GM04503 (cell line): ENCODE measurements at places on chromosomes 11 and 22.

DNA sequence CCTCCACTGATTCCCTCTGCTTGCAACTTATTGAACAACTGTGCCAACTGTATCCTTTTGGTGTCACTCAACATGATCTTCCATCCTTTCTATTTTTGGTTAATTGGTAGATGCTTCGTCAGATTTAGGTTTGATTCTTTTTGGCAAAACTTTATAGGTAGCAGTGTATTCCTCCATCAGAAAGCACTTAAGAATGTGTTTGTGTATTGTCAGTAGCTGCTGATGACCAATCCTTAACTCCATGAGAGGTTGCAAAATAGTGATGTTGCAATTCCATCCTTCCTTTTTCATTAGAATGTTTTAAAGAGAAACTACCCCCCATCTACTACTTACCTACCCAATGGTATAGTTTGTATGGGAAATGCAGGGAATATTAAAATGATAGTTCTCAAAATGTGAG lies 22.1 kb downstream of the FAM76B start:
- DNase-seq: peak; percentile 37

DNA sequence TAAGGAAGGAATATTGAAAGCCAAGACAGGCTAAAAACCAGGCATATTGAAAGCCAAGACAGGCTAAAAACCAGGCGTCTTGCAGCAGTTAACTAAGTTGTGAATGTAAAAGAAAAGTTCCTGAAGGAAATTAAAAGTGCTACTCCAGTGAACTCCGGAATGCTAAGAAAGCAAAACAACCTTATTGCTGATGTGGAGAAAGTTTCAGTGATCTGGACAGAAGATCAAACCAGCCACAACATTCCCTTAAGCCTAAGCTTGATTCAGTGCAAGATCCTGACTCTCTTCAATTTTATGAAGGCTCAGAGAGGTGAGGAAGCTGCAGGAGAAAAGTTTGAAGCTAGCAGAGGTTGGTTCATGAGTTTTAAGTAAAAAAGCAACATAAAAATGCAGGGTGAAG lies 51.4 kb downstream of the PACS1 start:
- DNase-seq: no peak

GRCh38 chr11:24531528-24531927 lies 34.7 kb downstream of the LUZP2 start:
- peak; percentile 4 for DNase-seq

DNA sequence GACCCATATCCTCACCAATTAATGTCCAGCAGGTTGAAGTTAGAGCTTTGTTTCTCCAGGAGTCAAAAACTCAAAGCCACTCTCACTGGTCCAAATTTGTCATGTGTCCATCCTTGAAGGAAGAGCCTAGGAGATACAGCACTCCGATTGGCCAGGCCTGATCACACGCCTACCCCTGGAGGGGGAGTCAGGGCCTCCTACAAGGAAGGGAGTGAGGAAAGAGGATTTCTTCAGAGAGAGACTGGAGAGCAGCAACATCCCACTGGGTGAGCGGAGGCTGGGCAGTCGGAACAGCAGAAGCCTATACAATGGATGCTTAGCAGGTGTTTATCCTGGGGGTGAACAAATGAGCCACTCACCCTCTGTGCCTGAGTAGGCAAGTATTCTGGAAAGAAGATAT lies 113.9 kb downstream of the TRIM29 start:
- DNase-seq: no peak

DNA sequence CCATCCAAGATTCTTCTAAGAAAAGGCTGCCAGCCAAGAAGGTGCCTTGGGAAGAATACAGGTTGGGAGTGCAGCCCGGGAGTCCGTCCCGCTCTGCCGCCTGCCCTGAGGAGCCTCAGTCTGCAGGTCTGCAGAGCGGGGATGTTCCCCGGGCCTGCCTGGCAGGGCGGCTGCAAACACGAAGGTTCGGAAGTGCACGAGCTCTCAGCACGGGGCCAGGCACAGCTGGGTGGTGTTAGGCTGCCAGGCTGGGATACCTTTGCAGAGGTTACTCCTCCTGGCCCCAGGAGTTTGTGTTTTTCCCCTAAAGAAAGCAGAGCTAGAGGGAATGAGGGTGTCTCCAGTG lies 9.4 kb upstream of the PRR5 start:
- DNase-seq: no peak

DNA sequence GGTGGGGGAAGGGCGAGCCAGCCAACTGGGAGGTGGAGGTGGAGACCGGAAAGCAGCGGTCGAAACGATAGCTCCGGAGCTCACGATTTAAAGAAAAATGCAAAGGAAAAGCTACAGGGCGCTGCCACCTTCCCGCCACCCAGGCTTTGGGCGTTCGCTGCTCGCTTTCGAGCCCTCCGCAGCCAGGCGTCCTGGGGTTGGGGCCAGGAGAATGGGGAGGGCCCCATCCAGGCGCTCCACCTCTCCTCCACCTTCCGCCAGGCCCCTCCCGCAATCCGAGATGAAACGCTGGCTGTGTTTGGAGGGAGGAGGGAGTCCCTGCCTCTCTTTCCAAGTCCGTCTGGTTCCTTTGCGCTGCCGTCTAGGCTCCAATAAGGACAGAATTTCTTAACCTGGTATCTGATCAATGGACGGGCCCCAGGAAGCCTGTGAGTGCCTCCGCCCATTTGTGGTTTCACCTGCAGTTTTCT lies 483 bp upstream of the ABTB2 start:
- DNase-seq: no peak
